Stimulated activated CD8-positive, alpha-beta memory T cell treated with anti-CD3 and anti-CD28 coated beads, Interleukin-4, amount 100 ng/mL, for 4 hours (primary cell): ENCODE measurements at places on chromosomes 13 and 19.

GRCh38 chr13:89650226-89650625 is 1697.3 kb upstream of the MIR17HG start:
- DNase-seq, result no peak

GRCh38 chr13:48404952-48405351 is 8.0 kb downstream of the LPAR6 start:
- DNase-seq, result no peak

DNA sequence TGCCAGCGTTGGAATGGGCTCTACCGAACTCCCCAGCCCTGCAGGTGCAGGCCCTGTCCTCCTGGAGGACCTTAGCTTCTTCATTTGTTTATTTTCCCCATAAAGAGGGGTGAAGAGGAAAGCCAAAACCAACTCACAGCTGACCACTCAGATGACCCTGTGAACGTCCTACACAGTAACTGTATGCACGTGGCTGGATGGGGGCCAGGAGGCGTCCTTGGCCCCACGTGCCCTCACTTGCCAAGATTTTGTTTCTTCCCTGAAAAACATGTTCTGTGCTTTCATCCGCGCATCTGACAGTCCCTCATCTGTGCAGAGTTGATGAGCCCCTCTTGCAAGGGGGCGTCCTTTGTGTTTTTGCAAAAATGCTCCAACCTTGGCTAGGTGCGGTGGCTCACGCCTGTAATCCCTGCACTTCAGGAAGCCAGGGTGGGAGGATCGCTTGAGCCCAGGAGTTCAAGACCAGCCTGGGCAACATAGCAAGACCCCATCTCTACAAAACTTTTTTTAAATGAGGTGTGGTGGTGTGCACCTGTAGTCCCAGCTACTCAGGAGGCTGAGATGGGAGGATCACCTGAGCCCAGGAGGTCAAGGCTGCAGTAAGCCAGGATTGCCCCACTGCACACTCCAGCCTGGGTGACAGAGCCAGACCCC is 5.3 kb upstream of the TEKTIP1 start:
- DNase-seq, result no peak

GRCh38 chr13:102799426-102800144 is 666 bp downstream of the BIVM start:
- no peak for DNase-seq

DNA sequence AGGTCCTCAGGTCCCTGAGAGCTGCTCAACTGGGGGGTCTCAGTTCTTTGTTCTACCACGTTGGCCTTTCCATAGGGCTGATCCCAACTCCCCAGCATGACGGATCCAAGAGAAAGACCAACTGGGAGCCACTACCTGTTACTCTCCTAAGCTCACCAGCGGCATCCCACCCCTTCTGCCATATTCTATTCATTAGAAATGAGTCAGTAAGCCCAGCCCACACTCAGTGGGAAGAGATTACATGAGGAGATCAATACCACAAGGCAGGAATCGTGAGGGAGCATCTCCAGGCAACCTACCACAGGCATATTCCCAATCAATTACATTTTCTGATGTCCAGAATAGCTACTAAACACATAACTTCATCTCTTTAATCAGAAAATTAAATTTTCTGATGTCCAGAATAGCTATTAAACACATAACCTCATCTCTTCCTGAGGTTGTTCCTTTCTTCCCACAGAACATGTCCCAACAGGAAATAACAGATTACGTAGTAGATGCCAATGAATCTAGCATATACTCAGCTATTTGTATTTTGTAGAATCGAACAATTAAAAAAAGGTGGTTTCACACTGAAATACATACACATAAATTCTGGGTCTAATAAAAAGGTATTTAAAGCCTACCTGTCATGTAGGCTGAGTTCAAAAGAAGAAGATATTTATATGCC is 708.1 kb upstream of the ARGLU1 start:
- no peak for DNase-seq

GRCh38 chr19:5952193-5953029 is 25.5 kb downstream of the RANBP3 start:
- no peak for DNase-seq

DNA sequence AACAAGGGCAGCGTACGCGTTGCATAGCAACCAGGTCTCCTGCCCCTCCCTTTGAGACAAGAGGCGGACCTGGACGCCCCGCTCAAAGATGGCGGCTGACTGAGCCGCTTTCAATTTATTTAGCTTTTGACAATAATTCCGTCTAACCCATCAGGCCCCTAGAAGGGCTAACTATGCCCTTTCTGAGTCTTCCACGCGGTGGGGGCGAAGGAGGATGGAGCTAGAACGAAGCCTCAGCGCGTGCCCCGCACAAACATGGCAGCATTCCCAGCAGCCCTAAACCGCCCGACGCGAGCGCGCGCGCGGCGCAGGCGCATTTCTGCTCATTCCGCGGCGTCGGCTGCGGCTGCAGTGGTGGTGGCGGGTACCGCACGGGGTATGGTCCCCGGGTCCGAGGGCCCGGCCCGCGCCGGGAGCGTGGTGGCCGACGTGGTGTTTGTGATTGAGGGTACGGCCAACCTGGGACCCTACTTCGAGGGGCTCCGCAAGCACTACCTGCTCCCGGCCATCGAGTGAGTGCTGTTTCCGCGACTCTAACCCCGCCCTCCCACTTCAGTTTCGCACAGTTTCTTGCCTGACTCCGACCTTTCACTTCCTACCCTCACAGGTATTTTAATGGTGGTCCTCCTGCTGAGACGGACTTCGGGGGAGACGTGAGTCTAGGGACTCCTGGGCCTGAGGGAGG is at the start of gene MED25:
Gene MED25 (plus strand): TSS at position 326 of the 685 bp plus-strand sequence. CDS start 53 bp downstream, at position 379.
- peak; percentile 75 for DNase-seq

DNA sequence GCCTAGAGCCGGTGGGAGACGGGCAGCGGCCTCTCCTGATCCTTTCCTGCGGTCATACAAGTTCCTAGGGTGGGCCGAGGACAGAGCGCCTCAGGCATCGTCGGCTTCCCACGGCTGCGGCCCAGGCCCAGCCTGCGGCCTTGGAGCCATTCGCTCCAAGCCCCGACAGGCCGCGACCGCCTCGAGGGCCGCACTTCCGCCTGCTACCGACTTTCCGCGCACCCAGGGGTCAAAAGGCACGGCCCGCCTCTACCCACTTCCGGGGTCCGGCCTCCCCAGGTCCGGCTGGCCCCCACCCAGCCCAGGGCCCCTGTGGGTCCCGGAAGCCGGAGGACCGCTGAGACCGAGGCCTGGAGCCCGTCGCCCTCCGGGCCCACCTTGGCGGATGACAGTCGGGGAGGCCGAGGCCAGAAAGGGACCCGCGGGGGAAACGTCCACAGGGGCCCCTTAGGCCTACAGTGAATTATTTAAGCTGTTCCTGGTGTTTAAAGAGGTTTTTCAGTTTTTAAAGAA is 16.2 kb downstream of the ZIC2 start:
- no peak for DNase-seq

DNA sequence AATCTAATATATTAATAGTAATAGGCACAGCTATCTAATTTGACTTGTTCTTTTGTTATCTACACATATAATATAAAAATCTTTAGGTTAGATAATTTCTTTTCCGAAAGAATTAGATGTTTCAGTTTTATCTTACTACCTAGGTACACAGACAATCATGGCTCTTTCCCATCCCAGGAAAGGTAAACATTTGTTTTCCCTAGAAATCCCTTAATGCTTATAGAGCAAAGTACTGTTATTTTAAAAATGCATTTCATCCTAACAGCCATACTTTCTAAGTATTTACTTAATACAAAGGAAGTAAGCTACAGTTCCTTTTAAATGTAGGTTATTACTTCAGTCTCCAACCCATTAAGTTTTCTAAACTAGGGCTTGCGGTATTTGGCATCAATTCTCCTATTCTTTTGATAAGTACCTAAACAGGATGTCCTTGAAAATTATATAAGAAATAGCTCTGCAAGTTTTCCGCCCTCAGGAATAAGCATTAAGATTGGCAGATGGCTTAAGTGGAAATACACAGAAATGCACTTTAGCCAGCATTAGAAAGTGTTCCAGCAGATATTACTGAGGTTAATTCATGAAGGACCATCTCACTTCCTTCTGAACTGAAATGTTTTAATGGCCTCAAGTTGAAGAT is 616.2 kb upstream of the SPRY2 start:
- no peak for DNase-seq

DNA sequence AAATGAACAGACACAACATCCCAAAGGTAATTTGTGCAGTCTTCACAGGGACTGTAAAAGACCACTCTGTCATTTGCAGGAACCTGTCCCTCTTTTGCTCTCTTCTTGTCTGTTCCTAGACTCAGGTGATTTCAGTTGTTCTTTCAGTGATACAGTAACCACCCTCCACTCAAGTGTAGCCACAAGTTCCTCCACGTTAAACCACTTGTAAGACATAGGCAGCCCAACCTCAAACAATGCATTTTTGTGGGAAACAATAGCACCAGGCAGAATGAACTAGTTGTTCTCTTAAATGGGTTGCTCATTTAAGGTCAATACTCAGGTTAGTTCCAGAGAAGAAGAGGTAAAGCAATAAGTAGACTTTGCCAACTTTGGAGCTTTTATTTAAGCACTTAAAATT is 359.4 kb downstream of the MZT1 start:
- no peak for DNase-seq

DNA sequence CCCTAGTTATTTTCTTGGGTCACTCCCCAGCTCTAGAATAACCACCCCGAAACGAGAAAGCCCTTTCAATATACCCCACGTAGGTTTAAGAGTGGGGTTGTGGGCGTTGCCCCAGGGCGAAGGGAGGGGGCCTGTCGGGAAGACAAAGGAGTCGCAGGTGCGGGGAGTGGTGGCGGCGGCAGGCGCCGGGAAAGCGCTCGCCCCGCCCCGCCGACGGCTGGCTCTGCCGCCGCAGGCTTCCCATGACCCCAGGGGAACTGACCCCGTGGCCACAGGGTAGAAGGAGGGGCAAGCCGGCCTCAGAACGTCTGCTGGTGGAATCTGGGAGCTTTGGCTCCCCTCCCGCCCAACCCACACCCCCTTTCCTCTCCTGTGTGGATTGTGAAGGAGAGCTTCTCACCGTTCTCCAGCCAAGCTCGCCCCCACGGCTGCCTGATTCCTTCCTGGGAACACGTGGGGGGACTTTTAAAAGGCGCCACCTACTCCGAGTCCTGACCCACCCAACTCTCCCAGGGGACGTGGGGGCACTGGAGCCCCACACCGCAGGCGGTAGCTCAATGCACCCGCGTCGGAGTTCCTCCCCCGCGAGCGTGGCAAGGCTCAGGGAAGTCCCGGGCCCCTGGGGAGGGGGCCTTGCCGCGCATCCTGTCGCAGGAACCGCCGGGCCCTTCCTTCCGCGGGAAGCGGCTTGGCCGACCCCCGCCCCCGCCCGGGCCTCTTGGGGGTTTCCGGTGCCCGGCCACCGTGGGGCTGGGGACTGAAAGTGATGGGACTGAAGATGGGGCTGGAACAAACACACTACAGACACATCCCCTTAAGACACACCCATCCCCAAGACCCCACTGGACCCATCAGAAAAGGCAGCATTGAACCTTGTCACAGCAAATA is 5.5 kb downstream of the IER2 start:
- peak; percentile 65 for DNase-seq

- no peak for DNase-seq
Observed at GRCh38 chr13:102680133-102680717, 14.6 kb downstream of the METTL21C start.

- DNase-seq, result no peak
Observed at GRCh38 chr19:7595466-7596133, at the start of gene CAMSAP3. CAMSAP3 (plus strand) TSS chr19:7595863; CDS start chr19:7596003, 140 bp downstream.

DNA sequence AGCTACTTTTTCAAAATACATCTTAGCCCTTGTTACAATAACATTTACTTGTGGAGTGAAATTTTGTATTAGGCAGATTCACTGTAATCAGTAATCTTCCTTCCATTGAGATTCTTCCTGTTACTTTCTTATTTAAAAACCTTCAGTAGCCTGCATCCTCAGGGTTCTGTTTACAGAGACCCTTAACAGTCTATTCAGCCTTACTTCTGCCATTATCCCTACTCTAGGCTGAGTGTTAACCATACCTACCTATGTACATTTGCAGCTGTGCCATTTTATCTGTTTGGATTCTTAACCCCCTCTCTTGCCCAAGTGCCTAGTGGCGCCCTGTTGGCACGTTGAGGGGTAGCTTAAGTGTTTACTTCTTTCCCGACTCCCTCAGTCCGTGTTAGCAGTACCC is 71.9 kb downstream of the LRCH1 start:
- no peak for DNase-seq

- no peak for DNase-seq
Observed at GRCh38 chr13:95447814-95448213, 104.7 kb upstream of the CLDN10 start.

DNA sequence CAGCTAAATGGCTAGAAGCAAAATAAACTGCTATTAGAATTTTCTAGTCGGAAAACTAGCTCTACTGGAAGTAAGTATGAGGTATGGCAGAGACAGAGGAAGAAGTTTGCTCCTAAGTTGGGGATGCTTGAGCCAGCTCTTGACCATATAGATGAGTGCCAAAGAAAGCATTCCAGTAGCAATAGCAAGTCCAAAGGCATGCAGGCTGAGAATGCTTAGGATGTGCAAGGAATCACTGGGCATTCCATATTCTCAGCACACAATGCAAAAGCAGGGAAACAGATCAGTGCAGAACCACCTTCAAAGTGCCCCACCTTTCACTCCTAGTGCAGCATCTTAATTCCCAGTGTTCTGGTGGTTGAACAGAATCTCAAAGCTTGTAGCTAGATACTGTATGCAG is 32.9 kb downstream of the SERTM1 start:
- DNase-seq, result no peak

DNA sequence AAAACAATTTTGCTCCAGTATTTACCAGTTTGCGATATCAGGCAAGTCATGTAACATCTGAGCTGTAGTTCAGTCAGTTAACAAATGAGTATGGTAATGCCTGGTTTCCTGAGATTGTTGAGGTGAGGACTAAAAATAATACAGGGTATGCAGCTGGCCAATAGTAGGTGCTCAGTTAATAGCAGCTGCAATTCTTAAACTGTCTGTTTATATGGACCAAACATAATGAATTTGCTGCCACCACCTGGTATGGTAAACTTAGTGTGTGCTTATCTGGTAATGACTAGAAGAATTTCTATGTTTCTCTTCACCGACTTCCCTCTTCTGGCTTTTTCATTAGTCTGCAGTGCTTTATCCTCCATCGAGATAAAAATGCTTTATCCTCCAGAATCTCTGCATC is 9.1 kb downstream of the ZMYM2 start:
- no peak for DNase-seq

DNA sequence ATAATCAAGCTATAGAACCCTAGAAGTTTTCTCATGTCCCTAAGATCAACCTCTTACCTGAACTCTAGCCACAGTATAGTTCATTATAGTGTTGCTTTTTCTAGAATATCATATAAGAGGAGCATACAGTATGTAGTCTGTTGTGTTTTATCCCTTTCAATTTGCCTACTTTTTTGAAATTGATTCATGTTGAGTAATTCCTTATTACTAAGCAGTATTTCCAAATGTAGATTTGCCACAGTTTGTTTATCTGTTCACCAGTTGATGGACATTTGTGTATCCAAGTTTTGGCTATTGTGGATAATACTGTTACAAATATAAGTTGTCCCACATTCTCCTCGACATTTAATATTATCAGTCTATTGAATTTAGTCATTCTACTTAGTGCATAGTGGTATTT is 138.0 kb downstream of the LMO7 start:
- no peak for DNase-seq

- DNase-seq, result no peak
Observed at GRCh38 chr13:112105892-112106291, 38.9 kb downstream of the SOX1 start.
